Breast epithelium (tissue), 4 donors: ENCODE measurements at places on chromosomes 5 and 9.

DNA sequence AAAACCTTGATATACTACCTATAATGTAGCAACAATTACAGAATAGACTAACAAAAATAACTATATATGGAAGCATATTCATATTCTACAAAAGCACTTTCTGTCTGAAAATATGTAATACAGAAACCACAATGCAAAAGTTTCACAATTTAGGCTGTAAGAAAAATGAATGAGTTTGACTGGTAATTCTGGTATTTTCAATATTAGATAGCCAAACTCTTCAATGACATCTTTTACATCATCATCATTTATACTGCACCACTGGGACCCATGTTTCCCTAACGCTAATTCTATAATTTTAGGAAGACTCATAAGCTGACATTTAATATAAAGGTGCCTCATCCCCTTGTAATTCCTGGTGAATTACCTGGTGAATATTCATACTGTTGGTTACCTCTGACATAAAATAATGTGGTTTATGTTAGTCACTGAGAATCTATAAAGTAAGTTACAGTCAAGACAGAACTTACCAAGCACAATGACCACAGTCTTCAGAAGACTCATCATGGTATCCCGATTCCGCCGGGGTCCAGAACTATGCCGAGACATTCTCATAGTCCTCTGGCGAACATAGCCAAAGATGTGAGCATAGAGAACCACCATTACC is 97.2 kb downstream of the LPAR1 start:
- H3K36me3 ChIP-seq = no peaks in the 10 kb centered on the region
- no peak overlapping the region for H3K4me3 ChIP-seq
- H3K27me3 ChIP-seq = no peaks in the 10 kb centered on the region
- no peak for DNase-seq
- H3K27ac ChIP-seq = no peak overlapping the region

GRCh38 chr5:163619273-163619934 is 114.0 kb downstream of the MAT2B start:
- no peaks in the 10 kb centered on the region for H3K27me3 ChIP-seq
- DNase-seq = no peak
- no peak overlapping the region for H3K27ac ChIP-seq

- H3K27me3 ChIP-seq = no peaks in the 10 kb centered on the region
- H3K4me1 ChIP-seq = no peaks in the 10 kb centered on the region
- no peak overlapping the region for H3K27ac ChIP-seq
- no peaks in the 10 kb centered on the region for H3K36me3 ChIP-seq
- no peak overlapping the region for H3K4me3 ChIP-seq
These were observed 271.5 kb downstream of the CCDC171 start for GRCh38 chr9:15824310-15824709.

GRCh38 chr9:34957492-34958410 is at the start of gene PHF24:
Gene PHF24, plus strand, starts transcription at chr9:34958285. Its CDS starts 13,014 bp downstream, at chr9:34971299.
- no peaks in the 10 kb centered on the region for H3K4me1 ChIP-seq
- peak within 1 kb of the TSS; percentile 35 for H3K4me3 ChIP-seq
- no peak within 1 kb of the TSS for H3K27ac ChIP-seq
- H3K27me3 ChIP-seq = peaks cover 6% of the 10 kb centered on the region
- H3K36me3 ChIP-seq = no peaks in the 10 kb centered on the region

DNA sequence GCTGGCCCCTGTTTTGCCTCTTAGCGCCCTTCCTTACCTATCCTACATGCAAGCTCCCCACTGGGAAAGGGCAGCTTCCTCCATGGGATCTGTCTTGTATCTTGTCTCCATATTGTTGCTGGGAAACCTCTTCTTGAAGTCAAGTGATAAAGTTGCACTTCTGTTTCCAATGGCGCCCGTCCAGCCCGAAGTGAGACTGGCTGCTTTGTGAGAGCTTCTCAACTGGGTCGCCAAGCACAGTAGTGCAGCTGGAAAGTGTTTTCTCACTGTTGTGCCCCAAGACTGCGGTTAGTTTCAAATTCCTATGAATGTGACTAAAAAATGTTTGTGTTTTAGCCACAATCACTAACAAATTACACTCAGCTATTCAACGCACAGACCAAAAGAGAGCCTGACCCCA is 506.6 kb upstream of the MPDZ start:
- no peaks in the 10 kb centered on the region for H3K27me3 ChIP-seq
- H3K4me3 ChIP-seq = no peak overlapping the region
- no peak for DNase-seq
- H3K36me3 ChIP-seq = no peaks in the 10 kb centered on the region

DNA sequence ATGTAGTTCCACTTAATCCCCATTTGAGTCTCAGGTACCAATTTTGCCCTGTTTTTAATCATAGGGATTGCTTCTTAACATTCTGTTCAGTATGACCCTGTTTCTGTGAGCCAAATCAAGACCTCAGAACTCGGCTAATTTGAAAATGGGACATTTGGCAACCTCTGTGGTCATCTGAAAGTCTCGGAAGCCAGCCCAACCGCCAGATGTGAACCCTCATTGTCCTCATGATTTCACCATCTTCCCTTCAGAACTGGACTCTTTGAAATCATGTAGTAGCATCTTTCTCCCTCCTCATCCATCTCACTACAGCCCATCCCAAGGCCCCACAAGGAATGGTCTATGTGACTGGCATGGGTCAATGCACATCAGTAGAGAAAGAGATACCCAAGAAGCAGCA is 88.9 kb downstream of the S1PR3 start:
- no peak overlapping the region for H3K4me3 ChIP-seq
- no peaks in the 10 kb centered on the region for H3K4me1 ChIP-seq
- no peaks in the 10 kb centered on the region for H3K27me3 ChIP-seq
- H3K27ac ChIP-seq = no peak overlapping the region

GRCh38 chr9:6525326-6526045 is 112.5 kb downstream of the UHRF2 start:
- H3K4me3 ChIP-seq = no peak overlapping the region
- H3K4me1 ChIP-seq = no peaks in the 10 kb centered on the region
- no peaks in the 10 kb centered on the region for H3K27me3 ChIP-seq
- H3K27ac ChIP-seq = no peak overlapping the region

DNA sequence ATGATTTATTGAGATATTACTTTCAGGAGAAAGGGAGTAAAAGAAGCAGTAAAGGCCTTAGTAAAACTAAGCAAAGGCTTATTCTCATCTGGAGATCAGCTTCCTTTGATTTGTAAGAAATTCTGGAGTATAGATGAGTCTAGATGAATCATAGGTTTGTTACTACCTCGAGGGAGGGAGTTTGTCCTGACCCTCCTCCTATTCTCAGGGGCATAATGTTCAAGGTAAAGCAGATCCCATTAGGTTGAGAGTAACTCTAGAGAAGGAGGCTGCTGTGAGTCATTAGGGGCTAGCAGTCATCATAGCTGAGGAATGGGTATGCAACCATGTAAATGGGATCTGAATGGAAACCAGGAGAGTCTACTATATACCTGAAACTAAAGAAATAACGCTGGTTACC is 155.5 kb upstream of the MOCS2 start:
- no peaks in the 10 kb centered on the region for H3K27me3 ChIP-seq
- no peak overlapping the region for H3K27ac ChIP-seq
- no peaks in the 10 kb centered on the region for H3K36me3 ChIP-seq
- DNase-seq = no peak
